ENCODE measurements at places on chromosomes 12 and 14.
A peak's percentile ranks its signal among the peaks of the same experiment; 100 is the strongest.

- no peak for DNase-seq
These were observed 28.6 kb downstream of the ABCB9 start for GRCh38 chr12:122937622-122938091.

- DNase-seq = no peak
These were observed 20.0 kb downstream of the C12orf76 start for GRCh38 chr12:110028323-110028722.

GRCh38 chr12:40745386-40745785 lies 53.1 kb downstream of the CNTN1 start:
- no peak for DNase-seq

GRCh38 chr12:121061831-121062230 lies 22.8 kb upstream of the OASL start:
- DNase-seq = peak; percentile 6

- DNase-seq = peak; percentile 68
These were observed 41.7 kb upstream of the NID2 start for GRCh38 chr14:52110441-52111086.

GRCh38 chr14:90355540-90356518 lies 24.1 kb upstream of the NRDE2 start:
- DNase-seq = no peak

DNA sequence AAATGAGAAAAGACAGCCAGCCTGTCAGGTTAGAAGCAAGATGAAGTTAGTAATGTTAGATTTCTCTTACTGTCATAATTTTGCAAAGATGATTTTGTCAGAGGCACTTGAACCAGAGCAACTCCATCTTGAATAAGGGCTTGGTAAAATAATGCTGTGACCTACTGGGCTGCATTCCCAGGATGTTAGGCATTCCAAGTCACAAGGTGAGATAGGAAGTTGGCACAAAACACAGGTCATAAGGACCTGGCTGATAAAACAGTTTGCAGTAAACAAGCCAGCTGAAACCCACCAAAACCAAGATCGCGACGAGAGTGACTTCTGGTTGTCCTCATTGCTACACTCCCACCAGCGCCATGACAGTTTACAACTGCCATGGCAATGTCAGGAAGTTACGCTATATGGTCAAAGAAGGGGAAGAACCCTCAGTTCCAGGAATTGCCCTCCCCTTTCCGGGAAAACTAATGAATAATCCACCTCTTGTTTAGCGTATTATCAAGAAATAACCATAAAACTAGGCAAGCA lies 1313.5 kb upstream of the TMEM132C start:
- no peak for DNase-seq

DNA sequence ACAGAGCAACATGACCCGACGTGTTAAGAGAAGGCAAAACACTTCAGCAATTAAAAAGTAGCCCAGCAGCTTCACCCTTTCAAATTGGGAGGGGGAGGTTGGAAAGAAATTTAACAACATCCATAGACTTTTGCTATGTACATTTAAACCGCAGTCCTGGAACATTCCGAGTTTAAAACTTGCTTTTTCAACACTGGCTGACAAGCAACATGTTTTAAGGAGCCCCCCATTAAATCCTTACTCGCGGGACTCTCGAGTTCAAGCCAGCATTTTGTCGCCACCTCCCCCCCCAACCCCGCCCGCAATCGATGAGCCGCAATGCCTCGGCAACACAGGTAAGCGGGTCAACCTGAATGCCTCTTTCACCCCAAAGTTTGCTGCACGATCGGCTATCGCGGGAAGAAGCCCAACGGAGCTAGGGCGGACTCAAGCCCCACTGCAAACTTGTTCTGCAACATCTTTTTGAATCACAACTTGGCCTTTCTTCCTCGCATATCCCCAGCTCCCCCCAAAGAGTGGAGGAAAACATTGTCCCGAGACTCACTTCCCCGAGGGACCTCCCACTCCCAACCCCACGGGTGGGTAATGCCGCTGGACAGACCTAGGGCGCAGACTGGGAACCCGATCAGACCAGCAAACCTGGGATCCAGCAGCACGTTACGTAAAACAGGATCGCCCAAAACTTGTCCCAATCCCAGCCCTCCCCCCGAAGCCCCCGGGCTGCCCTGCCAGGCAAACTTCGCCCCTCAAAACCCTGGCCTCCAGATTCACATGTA lies 777 bp downstream of the ZFP36L1 start:
- no peak for DNase-seq

DNA sequence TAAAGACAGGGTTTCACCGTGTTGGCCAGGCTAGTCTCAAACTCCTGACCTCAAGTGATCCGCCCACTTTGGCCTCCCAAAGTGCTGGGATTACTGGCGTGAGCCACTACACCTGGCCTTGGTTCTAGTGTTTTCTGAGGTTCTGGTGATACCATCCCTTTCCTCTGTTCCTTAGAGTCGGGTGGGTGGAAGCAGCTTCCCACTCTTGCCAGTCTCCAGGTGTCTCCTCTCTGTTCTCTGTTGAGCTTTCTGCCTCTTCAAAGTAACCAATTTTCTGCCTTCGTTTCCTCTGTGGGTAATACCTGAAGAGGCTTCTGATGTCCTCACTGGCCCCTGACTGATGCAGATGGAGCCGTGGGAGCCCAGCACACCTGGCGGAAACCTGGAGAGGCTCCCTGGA lies 53.4 kb upstream of the LHX5 start:
- DNase-seq = no peak
